CD4-positive, alpha-beta T cell treated with Interleukin-2 at 100 ng/mL for 4 hours (primary cell): ENCODE measurements at places on chromosomes 6 and 20.
A peak's percentile ranks its signal among the peaks of the same experiment; 100 is the strongest.

DNA sequence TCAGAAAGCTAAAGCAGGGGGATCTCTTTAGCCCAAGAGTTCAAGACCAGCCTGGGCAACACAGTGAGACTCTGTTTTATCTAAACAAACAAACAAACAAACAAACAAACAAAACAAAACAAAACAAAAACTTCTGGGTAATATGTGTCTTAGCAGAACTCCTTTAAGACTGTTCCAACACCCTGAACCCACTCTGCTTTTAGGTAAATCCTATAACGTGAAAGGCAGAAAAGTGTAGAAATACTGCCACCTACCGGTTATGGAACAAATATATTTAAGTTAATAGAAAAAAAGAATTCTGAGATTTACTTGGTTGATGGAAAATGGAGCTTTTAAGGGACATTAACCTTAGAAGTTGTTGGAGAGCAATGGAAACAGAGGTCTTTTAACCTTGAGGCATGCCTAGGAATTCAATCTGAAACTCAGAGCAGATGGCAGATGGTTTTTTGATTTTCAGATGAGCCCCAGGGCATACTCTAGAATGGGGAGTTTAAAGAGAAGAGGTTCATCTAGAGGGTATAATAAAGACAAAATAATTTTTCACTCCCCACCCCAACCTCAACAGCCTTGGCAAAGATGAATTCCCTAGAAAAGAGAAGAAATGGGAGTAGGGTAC lies 38.5 kb downstream of the SOD2 start:
- DNase-seq, result peak; percentile 61

GRCh38 chr6:56890683-56891429 lies 64.1 kb upstream of the BEND6 start:
- DNase-seq, result no peak

GRCh38 chr20:986733-987355 lies 15.3 kb downstream of the RSPO4 start:
- no peak for DNase-seq

GRCh38 chr20:37837924-37838323 lies 65.0 kb upstream of the VSTM2L start:
- DNase-seq, result no peak

DNA sequence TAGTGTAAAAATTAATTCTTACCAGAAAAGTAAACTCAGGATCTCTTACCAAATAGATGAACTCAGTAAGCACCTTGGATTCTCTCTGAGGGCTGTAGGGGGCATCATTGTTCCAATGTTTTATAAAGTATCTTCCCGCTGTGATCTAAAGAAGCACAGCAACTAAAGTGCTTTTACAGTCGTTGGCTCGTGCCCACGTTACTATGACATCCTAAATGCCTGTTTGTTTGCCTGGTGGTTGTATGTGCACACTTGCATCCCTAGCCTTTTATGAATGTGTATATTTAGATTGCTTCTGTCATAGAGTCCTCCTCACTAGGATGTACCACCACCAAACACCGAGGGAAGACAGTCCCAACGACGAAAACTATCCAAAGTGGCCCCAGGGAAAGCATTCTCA lies 34.5 kb downstream of the SLX4IP start:
- DNase-seq, result peak; percentile 44

DNA sequence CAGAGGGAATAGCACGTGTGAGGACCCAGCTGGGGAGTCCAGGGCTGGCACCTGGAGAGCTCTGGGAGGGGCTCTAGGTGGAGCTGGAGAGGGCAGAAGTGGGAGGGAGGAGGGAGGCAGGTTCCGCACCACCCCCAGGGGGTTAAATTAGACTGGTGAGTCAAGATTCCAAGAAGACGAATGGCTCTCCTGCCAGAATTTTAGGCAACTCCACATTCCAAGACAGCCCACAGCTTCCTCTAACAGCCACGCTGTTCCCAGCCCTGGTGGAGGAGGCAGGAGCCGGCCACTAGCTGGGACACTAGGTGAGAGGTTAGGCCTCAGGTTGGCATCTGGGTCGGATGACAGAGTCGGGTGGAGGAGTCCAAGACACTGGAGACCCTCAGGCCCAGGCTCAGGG lies 60.2 kb downstream of the TFAP2C start:
- no peak for DNase-seq

DNA sequence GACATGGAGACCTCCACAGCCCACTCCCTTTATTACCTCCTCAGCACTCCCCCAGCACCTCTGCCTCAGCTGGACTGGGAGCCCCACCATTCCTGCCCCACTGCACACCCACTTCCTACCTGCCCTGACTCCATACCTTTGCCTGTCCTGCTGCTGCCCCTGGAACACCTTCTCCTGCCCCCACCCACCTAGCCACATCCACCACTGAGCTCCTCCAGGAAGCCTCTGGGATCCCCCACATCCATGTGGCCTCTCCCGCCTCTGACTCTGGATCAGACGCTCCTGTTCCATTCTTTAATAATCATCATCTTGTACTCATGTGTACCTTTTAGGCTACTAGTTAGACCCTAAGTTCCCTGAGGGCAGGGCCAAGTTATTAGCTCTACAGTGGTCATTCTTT lies 2.2 kb upstream of the SDCBP2 start:
- no peak for DNase-seq

GRCh38 chr20:13749811-13750210 lies 34.9 kb downstream of the ESF1 start:
- DNase-seq, result no peak

DNA sequence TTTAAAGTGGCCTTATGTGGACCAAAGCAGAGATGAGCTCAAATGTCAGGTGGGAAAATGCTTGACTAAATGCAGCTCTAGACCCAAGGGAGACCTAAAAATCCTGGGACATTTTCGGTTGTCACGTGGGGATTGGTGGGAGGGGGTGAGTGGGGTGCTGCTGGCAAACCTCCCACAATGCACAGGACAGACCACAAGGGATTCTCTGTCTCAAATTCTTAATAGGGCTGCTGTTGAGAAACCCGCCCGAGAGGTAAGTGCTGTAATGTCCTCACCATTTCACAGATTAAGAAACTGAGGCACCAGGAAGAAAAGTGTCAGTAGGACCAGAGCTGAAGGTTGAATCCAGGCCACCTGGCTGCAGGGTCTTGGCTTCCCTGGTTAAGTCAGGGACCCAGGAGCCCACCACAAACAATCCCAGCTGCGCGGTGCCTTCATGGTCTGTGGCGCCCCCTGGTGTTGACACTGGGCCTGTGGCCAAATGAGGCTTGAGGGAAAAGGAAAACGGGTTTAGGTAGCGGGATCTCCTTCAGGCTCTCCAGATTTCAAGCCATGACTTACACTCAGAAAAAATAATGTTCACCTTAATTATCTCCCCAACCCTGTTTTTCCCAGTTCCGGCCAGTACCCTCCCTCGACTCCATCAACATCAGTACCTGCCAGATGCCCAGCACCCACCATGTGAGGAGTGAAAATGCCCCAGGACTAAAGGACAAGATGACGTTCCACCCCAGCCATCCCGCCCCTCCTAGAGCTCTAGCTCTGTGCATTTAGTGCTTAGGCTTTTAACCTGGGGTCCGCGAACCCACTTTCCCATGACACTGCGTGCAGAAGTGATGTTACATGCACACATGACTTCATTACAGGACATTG lies 7.2 kb downstream of the HLA-G start:
- peak; percentile 57 for DNase-seq
